ENCODE measurements at places on chromosomes 12 and 14. TPM values are rescaled to one million over a fixed set of nuclear protein-coding genes. Genes with fewer than 3 reads are reported as not detected.

DNA sequence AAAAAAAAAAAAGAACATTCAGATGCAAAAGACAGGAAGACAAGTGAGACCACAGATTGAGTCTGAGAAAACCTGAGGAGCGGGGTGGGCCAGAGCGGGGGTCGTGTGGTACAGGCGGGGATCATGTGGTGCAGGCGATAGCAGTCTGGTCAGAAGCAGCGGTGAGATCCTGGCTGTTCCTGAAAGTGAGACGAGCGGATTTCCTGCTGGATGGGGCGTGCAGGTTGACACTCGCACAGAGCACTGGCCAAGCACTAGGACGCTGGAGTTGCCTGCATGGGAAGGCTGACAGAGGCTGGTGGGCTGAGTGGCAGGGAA is 35.7 kb downstream of the CDC42BPB start:
- no peak for DNase-seq

- no peak for DNase-seq
These were observed 137.5 kb downstream of the NRXN3 start for GRCh38 chr14:78307671-78308070.

GRCh38 chr12:132476038-132476414 is 13.9 kb upstream of the FBRSL1 start:
- DNase-seq, result no peak

DNA sequence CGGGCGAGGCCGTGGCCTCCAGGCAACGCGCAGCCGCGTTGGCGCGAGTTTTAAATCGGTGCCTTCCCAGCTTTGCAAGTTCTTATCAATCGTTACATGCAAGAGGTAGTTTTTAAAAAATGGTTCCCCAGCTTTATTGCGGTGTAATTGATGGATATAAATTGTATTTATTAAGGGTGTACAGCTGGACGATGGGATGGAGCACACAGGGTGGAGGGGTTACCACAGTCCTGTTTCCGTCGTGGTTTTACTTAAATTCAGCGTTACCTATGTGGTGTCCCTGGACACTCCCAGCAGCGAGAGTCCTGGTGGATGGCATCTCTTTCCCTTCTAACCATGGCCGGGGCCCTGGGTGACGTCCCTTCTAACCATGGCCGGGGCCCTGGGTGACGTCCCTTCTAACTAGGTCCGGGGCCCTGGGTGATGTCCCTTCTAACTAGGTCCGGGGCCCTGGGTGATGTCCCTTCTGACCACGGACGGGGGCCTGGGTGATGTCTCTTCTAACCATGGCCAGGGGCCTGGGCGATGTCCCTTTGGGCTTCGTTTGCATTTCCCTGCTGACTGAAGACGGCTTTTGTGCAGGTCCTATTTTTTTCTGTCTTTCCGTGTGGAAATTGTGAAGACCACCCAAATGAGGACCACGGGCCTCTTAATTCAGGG is 97.9 kb downstream of the TNFAIP2 start:
- no peak for DNase-seq

- no peak for DNase-seq
These were observed 77.8 kb downstream of the ANKS1B start for GRCh38 chr12:99906786-99907579.

DNA sequence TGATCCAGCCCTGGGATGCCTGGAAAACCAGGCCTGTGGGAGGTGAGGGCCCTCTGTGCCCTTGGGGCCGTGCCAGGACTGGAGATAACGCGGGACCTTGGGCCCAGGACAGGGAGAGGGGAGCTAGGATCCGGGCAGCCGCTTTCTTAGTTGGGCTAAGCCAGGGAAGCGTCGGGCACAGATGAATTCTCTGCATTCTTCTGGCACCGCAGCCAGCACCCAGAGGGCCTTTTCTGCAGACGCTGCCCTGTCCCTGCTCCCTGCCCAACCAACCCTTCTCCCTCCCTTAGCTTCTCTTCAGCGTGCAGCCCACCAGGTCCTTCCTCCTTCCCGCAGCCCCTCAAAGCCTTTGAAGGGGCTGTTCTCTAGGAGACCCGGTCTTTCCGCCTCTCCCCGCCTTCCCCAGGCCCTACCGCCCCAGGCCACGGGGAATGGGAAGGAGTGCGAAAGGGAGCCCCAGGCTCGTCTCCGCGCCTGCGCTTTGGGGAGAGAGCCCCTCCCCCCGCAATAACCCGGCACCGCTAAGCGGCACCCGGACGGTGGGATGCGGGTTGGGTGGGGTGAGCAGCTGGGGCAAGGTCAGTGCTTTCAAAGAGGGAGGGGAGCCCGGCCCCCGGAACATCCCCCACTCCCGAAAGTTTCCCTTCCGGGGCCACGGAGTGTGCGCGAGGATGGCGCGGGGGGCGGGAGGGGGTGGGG is 663 bp downstream of the NCKAP5L start:
- DNase-seq, result no peak

GRCh38 chr14:93855737-93856136 is 67.5 kb upstream of the PRIMA1 start:
- DNase-seq, result no peak

GRCh38 chr12:130161261-130162243 is 712 bp upstream of the FZD10 start:
- no peak for DNase-seq

DNA sequence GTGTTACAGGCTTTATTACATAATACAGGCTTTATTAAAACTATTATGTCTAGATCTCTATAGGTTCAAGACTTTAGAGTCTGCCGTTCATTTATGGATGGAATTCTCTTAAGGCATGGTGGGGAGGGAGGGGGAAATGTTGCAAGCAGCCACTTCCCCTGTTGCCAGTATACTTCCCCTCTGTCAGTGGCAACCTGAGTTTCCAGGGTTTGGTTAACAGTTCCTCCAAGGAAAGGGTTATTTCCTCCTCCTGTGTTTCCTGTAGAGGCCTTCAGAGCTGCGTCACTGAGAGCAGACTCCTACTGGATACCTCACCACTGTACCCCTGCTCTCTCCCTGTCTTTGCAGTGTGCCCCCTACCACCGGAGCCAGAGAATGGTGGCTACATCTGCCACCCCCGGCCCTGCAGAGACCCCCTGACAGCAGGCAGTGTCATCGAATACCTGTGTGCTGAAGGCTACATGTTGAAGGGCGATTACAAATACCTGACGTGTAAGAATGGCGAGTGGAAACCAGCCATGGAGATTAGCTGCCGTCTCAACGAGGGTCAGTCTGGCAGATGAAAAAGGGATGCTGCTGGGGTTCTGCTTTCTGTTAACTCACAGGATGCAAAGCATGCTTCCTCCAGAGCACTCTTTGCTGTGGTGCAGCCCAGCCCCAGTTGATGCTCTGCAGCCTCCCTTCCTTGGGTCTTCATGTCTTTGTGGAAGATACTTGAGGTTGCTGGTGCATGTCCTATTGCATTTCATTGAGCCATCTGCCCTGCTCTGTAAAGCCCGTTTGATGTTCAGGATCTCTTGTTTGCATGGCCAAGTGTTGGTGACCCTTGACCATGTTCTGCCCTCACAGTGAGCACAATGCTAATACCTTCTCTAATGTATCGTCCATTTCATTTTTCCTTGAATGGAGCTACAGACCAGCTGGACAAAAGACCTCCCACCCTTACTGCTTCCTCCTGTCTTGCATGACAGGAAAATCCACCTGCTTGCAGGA is 63.6 kb upstream of the SRSF5 start:
- no peak for DNase-seq

DNA sequence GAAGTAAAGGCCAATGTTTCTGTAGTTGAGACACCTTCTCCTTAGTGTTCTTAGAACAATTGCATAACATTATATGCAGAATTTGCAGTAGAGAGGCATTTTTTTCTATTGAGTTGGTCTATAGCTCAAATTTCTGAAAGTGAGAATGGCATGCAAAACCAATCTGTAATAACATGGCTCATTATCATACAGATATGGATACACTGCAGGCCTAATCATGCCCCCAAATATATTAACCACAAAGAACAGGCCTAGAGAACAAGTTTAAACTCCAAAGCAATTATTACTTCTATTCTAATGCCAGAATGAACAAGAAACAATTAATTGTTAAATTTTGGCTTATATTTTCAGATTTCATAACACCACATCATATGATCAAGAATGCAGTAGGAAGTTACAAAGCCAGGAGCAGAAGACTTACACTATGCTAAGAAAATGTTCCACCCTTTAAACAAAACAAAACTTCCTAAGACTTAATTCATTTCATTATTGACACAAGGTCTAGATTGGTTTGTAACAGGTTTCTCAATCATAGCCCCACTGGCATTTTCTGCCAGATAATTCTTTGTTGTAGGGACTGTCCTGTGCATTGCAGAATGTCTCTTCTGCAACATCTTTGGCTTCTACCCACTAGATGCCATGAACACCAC is 26.9 kb downstream of the TMTC1 start:
- DNase-seq, result no peak

GRCh38 chr14:101830271-101830670 is 68.8 kb downstream of the PPP2R5C start:
- no peak for DNase-seq

HCAR1 gene
- 2.8 TPM for total RNA-seq

DPY19L2 gene
- total RNA-seq, result 0.91 TPM

RD3L gene
- total RNA-seq, result not detected

SLC4A8 gene
- total RNA-seq, result 1.6 TPM

ESPL1 gene
- total RNA-seq, result 75.3 TPM

MUCL1 gene
- total RNA-seq, result not detected

GLI1 gene
- 1.5 TPM for total RNA-seq

GALNT16 gene
- total RNA-seq, result not detected

TEX22 gene
- total RNA-seq, result 4.7 TPM

Measured in activated T-helper 2 cell treated with anti-CD3 and anti-CD28 coated beads, Interferon-gamma antibody, Interleukin-2, Interleukin-4, amounts not matched to agents 10 μg/mL and 5 μg/mL and 100 μg/mL, durations not matched to agents 14 hours and 24 hours and 36 hours (primary cell).